Activated CD8-positive, alpha-beta T cell treated with anti-CD3 and anti-CD28 coated beads, Interleukin-2, amount 10 ng/mL, durations not matched to agents 7 days and 5 days (primary cell): ENCODE measurements at places on chromosomes 5 and 9. TPM values are rescaled to one million over a fixed set of nuclear protein-coding genes. Genes with fewer than 3 reads are reported as not detected.

BAAT gene
- not detected for total RNA-seq

PDE4D gene
- 70.7 TPM for total RNA-seq

PPP1R26 gene
- not detected for total RNA-seq

LCN1 gene
- total RNA-seq, result not detected

IL13 gene
- total RNA-seq, result 1.4 TPM

RICTOR gene
- 41.6 TPM for total RNA-seq

TXNDC8 gene
- total RNA-seq, result not detected

TOR1A gene
- 58.4 TPM for total RNA-seq

F2RL1 gene
- total RNA-seq, result 2.2 TPM

DMRT3 gene
- not detected for total RNA-seq

SLC25A48 gene
- total RNA-seq, result not detected

C9orf43 gene
- total RNA-seq, result 0.34 TPM

FAM169A gene
- 5.6 TPM for total RNA-seq

C9orf57 gene
- total RNA-seq, result not detected
